ENCODE measurements at places on chromosomes 11 and 22.

DNA sequence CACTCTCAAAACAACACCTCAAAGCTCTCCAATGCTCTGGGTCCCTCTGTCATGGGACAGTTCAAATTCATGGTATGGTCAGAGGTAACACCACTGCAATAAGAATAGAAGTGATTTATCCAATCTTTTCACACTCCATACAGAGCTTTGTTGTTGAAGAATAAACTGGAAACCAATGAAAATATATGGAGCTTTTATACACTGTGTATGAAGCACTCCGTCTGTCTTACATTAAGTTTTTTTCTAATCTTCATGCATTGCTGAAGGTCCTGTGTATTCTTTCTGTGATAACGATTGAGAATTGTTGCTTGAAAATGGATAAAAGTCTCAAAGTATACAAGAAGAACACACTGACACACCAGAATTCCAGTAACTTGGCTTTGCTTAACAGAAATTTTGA, 603.7 kb upstream of the LUZP2 start:
- DNase-seq = no peak

GRCh38 chr11:123924027-123924426, 15.4 kb upstream of the OR4D5 start:
- no peak for DNase-seq

DNA sequence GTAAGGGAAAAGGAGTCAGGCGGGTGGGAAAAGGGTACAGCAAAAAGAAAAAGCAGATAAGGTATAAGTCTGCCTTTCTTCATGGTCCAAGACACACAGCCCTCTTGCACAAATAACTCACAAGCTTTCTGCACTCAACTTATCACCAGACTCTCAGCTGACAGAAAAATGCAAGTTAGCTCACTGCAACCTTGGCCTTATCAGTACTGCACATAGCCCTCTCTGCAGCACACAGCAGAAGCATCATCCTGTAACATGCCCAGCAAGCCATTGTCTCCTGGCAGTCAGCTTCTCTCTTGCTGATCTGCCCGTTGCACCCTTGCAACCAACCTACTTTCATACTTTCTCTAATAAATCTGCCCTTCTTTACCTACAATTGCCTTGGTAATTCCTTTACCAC, 5.8 kb downstream of the ZBTB44 start:
- DNase-seq = no peak

GRCh38 chr11:925496-926301, at the start of gene AP2A2:
Gene AP2A2, plus strand, starts transcription at chr11:925870. Its CDS starts 152 bp downstream, at chr11:926022.
- DNase-seq = peak; percentile 72

DNA sequence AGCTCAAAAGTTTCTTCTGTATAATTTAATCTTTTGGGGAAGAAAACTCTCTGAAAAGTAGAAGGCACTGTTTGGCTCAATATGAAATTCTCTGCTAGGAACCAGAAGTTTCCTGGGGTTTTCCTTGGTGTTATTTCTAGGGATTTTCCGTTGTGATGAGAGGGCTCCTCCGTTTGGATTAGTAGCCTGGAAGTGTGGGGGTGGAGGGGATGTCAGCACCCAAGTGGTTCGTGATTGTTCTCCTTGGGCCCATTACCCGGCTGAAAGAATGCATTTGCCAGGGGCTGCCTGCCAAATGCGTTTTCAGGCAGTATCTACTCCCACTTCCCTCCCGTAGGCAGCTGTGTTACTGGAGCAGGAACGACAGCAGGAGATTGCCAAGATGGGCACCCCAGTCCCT, 4.3 kb downstream of the SF3B2 start:
- no peak for DNase-seq

GRCh38 chr11:82775736-82776346, 42.2 kb upstream of the FAM181B start:
- DNase-seq = no peak

GRCh38 chr11:18366286-18366685, 28.1 kb upstream of the LDHA start:
- no peak for DNase-seq

GRCh38 chr22:20211409-20211996, 56.6 kb downstream of the RTN4R start:
- DNase-seq = no peak

- DNase-seq = no peak
Measured at GRCh38 chr11:63847363-63847762, 8.5 kb downstream of the MARK2 start.

GRCh38 chr11:88175569-88176075, 379 bp upstream of the RAB38 start:
- no peak for DNase-seq

GRCh38 chr11:64132191-64132771, 33.6 kb downstream of the MACROD1 start:
- DNase-seq = no peak

DNA sequence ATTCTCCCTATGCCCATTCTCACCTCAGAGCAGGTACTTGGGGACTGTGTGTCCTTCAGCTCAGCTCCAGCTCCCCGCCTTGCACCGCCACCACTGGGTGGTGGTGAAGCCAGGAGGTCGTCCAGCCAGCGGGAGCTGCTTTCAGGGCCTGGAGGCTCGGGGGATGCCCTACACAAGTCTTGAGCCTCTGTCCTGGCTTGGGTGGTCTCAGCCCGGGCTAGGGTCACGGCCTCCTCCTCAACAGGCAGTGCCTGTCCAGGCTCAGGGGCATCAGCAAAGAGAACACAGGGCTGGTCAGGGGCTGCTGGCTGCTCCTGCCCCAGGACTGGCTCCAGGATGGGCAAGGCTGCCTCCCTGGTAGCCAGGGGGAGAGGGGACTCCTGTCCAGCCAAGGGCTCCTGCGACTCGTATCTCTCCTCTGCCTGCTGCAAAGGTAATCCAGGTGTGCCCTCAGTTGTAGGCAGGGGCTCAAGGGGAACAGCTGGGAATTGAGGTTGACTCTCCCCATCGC, 12.2 kb downstream of the TNKS1BP1 start:
- no peak for DNase-seq

DNA sequence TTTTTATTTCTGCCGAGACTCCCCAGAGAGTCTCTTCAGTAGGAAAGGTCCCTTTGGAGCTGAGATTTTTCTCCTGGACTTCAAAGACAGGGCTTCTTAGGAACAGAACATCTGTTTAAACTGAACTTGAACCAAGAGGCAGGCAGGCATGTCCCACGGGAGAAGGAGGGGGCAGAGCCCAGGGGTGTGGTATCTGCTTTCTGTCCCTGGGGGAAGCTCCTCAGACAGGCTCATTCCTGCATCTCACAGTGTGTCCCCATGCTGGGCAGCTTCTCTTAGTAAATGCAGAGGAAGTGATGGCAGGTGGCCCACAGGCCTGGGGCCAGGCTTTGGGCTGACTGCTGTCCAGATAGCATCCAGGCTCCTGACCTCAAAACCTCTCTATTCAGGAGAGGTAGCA, 47.3 kb downstream of the TSPAN18 start:
- DNase-seq = no peak

- DNase-seq = no peak
Measured at GRCh38 chr11:86891036-86891435, 64.2 kb downstream of the FZD4 start.

- no peak for DNase-seq
Measured at GRCh38 chr11:83115026-83115425, 41.9 kb upstream of the PCF11 start.

DNA sequence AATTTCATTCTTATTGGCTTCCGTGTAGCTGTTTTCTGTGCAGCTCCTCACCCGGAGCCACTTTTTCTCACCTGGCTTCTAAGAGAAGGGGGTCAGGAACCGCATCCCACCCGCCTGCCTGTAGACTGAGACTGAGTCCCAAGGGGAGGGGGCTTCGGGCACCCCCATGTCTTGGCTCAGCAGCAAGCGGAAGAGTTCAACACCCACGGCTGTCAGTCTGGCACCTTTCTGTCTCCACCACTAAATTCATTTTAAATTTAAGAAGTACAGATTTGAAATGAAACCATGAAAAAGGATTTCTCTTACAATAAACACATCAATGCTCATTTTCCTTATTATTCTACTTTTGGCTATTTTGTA, 66.7 kb downstream of the EFCAB6 start:
- no peak for DNase-seq

GRCh38 chr11:117691218-117691514, 105.8 kb downstream of the DSCAML1 start:
- DNase-seq = no peak

- DNase-seq = no peak
Measured at GRCh38 chr11:59954219-59954847, 9.5 kb upstream of the OOSP4A start.

DNA sequence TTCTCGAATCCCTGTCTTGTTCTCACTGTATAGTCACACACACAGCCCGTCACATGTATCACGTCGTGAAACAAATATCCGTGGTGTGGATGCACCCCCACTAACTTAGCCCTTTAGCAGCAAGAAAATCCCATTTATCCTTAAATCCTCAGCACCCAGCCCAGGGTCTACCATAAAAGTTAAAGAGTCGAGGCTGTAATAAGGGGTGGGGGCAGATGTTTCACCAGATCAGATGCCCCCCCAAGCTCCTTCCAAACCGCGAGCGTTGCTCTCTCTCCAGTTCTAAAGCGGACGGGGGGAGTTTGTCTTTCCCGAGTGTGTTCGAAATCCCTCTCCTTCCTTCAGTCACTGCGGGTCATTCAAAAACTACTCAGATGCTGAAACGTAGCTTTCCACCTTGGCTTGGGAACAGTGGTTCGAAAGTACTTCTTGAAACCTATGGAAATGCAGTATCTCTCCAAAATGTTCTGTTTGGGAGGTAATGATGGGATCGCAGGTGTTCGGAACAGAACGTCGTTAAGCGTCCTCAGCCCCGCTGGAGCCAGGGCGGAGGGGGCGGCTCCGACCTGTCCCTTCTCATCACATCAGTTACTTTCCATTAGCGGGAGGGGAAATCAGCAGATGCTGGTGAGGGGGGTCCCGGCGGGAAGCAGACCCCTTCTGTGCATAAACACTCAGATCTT, 156.2 kb downstream of the BRD1 start:
- DNase-seq = no peak

GRCh38 chr22:33720166-33720878, 200.0 kb downstream of the LARGE1 start:
- no peak for DNase-seq

GRCh38 chr11:100629671-100630070, 57.4 kb upstream of the ARHGAP42 start:
- no peak for DNase-seq

DNA sequence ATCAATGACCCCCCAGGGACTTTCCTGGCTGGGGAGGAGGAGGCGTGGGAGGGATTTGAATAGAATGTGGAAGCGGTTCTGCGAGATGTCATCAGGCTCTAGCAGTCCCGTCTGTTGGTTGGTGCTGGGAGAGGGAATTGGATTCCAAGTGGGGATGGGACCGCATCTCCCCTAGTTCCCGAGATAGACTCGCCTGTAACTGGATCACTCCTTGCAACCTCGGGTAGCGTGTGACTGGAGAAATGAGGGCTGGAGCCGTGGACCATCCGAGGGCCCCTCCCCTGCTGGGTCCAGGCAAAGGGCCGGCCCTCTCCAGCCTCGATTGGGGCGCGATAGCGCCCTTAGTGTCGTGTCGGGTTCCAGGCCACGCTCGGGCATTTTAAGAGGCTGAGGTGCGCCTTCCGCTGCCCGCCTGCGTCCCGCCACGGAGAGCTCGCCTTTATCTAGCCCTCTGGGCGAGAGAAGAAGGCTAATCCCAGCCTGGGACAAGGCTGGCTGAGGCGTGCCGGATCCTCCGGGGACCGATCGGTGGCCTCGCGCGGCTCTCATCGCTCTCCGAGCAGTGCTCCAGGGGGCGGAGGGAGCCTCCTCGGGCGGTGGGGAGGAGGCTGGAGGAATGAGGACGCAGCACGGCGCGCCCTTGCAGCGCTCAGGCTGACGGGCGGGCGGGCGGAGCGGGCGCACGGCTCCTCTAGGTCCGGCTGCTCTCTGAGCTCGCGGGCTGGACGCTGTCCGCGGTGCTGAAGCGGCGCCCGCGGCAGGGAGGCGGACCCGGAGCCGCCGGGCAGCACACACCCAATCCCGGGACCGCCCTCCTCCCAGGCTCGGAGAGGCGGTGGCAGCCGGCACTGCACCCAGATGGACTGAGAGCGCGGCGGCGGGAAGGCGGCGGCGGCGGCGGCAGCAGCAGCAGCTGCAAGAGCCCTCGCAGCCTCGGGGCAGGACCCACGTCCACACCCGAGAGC, 107.8 kb downstream of the OSBP2 start:
- DNase-seq = peak; percentile 77

DNA sequence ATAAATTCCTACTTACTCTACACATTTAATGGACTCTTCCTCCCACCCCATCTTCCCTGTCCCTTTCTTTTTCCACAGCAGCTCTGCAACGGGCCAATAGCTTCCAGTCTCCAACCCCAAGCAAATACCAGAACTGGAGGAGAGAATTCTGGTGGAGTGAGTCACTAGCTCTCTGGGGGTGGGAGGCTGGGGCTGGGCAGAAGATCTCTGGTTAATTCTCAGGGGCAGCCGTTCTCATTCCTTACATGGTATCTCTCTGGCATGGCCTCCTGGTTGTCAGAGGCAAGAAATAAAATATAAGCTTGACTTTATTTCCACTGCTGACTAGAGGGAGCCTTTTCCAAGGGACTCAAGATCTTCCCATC, 90.4 kb upstream of the PARVA start:
- peak; percentile 96 for DNase-seq

DNA sequence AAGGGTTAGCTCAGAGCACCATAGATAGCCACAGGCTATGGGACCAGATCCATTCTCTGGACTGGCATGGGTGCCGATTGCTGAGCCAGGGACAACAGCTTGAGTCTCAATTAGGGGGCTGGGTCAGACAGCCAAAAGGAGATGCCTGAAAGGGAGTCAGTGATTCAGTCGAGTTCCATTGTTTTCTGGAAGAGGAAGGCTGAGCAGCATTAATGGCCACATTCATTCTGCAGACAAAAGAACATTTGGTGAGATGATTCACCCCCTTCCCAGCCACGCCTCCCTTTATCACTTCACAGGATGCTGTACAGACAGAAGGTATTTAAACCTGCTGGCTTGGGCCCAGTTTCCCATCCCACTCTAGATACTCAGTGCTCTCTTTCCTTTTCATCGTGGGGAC, 131.9 kb downstream of the ADAMTS15 start:
- DNase-seq = peak; percentile 90

DNA sequence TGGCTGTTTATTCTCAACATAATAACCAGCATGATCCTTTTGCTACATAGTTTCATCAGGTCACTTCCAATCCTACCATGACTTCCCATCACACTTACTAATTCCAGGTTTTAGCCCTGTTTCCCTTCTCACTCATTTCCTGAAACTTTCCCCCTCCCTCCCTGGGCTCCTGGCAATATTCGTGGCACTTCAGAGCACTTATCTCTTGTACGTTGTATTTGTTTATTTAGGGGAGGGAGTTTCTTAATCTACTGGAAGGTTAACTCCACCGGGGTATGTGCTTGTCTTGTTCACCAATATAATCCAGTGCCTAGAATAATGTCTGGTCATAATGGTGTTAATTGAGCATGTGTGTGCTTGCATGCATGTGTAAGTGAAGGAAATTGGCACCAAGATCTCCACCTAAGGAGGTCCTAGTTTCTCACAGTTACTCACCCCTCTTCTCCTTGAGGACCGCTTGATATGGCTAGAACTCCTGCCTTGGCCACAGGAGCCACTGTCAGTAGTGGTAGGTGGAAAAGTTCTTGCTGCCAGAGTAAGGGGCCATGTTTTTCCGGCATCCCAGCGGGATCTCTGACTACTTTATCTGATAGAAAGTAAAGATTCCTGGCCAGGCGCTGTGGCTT, 11.7 kb downstream of the EIF3L start:
- no peak for DNase-seq

GRCh38 chr11:75813622-75814039, 1.4 kb upstream of the UVRAG start:
- peak; percentile 20 for DNase-seq

- no peak for DNase-seq
Measured at GRCh38 chr11:82899957-82900276, 313 bp downstream of the PRCP start.
